ENCODE measurements at places on chromosomes 4 and X.

GRCh38 chr4:17511509-17511949 lies 361 bp downstream of the QDPR start:
- peak; percentile 5 for DNase-seq

DNA sequence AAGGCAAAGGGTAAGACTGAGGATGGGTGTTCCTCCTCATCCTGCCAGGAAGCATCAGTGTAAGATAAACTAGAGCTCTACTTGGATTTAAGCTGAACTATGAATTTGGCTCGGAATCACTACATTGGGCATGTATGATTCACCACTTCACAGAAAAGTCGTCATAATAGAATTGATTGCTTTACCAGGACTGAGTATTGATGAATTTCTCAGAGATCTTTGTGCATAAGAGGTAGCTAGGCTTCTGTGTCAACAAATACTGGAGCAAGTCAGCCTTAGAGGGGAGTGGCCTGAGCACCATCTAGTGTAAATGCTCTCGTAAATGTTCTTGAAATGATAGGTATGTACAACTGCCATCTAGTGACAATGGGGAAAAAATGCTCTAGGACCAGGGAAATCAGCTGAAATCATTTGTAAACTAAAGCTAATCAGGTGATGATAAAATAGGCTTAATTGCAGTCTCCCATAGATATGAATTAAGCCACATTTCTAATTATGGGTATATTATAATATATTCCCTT lies 309.5 kb upstream of the FMR1 start:
- DNase-seq, result no peak

- no peak for DNase-seq
These were observed 37.4 kb upstream of the SPON2 start for GRCh38 chr4:1209821-1210220.

DNA sequence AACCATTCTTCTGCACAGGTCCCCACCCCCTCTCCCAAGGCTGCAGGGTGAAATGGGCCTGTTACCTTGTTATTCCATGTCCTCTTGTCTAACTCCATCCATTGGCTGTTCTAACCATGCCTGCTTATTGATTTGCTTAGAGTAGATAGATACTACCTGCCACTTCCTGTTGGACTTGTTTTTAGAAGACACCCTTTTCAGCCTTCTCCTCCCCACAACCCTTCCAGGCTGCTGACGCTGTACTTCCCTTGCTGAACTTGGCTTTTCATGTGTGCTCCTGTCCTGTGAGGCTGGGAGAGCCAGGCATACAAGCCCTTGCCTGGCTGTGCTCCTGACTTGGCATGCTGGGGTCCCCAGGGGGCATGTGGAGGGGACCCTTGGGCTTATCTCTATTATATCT lies 81.9 kb downstream of the AASDH start:
- DNase-seq, result no peak

DNA sequence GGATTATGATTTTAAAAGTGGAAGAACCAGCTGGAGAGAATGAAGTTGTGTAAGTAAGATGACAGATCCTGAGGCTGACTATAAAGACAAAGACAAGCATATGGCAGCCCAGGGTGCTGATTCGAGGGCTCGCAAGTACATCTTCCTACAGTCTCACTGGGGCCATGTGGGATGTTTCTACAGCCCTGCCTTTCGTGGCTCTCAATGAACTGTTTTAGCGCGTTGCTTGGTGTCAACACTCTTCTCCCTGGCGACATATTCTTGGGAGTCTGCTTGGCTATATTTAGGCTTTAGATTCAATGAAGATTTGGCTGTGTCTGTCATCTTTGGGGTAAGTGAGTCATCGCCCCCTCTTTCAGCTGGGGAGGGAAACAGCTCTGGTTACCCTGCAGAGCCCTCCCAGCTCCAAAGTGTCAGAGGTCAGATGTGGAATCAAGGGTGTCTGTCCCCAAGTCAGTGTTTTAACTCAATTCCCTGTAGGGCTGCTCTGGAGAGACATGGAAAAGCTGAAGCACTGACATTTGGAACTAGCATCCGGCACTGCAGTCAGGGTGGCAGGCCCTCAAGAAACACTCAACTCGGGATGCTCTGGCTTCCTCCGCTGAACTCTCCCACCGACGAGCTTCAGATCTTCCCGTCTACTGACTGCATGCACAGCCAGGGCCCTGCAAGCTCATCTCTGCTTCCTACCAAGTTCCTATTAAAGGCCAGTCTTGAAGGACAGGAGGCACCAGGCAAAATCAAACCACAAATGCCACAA lies 65.7 kb downstream of the GATB start:
- DNase-seq, result no peak
